ENCODE measurements at places on chromosomes 3 and 15.

GRCh38 chr3:184347321-184348056 lies 10.1 kb downstream of the FAM131A start:
- no peak for DNase-seq

- no peak for DNase-seq
Measured at GRCh38 chr15:90869601-90870353, 1.4 kb downstream of the FURIN start.

- DNase-seq: no peak
Measured at GRCh38 chr15:97791824-97792792, 168.4 kb upstream of the ARRDC4 start.

DNA sequence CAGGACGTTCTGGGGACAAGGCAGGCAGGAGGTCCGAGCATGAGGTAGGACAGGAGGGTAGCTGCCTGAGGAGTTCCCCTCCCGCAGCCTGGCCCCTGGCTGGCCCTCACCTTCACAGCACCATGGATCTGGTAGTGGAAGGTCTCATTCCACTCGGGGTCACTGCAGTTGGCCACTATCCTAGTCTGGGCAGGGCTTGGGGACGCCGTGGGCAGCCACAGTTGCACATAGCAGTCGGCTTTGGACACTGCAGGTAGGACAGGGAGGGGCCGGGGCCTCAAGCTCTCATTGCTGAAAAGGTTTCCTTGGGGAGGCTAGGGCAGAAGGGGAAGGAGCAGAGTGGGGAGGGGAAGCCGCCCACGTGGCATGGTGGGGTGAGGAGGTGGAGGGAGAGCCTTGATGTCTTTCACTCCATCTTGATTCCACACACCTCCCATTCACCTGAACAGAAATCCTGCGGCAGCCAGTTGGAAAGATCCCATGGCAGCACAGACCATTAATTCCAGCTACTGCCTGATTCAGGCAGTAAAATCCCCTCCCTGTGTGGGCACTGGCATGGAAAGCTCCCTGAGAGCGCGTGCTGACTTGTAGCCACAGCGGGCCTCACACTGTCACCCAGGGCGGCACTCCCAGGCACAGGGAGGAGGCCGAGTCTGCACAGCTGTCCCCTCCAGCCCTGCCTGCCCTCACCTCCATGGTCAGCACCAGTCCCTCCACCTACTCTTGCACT lies 2.1 kb downstream of the PLA2G4F start:
- no peak for DNase-seq

DNA sequence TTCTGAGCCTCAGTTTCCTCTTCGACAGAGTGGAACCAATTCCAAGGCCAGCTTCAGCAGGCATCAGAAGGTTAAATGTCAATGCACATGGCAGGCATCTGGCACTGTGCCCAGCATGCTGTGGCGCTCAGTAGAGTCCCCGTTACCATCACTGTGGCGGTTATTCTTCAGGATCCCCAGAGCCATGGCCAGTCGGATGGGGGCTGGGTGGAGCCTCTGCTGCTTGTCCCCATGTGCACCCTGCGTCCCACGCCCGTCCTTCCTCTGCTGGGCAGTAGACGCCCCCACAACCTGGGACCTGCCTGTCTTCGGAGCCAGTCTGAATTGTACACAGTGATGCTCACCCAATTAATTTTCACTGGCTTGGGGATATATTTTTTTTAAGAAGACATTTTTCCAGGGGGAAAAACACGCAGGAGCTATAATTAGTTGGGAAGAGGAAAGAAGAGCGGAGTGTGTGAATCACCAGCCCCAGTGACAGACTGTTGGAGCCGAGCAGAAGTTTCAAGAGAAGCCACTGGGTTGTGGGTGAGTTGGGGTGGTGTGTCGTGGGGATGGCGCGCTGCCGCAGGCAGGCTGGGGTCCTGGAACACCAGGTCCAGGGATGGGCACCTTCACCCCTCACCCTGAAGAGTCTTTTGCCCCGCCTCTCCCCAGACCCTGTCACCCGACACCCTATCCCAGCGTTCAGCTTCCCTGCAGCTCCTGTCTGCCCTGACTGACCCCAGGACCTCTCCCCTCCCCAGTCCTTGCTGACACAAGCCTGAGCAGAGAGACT lies 26.8 kb upstream of the RPL29 start:
- DNase-seq: no peak

- DNase-seq: no peak
Measured at GRCh38 chr15:53835309-53835708, 75.8 kb upstream of the WDR72 start.

DNA sequence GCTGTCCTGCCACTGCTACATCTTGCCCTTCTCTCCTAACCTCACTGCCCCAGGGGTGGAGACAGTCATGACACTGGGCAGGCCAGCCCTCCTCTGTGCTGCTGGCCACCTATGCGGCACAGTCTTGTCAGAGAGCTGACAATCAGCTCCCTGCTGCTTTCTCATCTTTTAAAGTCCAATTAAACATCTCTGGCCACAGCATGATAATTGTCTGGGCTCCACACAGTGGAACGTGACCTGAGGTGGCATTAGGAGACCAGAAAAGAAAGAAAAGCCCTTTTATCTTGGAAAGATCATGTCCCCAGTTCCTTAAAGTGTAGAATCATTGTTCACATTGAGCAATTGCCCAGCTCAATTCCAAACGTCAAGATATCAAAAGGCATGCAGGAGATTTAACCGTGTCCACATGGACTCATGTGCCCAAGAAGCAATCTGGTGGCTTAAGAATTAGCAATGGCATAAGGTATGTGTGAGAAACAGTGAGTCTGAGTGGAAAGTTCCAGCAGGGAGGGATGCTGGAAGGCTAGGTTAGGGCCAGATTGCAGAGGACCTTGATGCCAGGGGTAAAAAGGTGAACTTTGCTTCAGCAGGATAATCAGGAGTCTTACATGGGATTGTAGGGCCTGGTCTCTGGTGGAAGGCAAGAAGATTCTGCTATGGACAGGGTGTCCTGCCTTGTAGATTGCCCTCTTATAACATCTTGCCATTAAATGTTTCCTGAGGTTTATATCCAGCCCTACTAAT lies 15.3 kb upstream of the CACNA1D start:
- no peak for DNase-seq

- no peak for DNase-seq
Measured at GRCh38 chr15:48244921-48245320, 38.8 kb downstream of the SLC12A1 start.

GRCh38 chr3:64901522-64901885 lies 213.7 kb upstream of the ADAMTS9 start:
- no peak for DNase-seq

DNA sequence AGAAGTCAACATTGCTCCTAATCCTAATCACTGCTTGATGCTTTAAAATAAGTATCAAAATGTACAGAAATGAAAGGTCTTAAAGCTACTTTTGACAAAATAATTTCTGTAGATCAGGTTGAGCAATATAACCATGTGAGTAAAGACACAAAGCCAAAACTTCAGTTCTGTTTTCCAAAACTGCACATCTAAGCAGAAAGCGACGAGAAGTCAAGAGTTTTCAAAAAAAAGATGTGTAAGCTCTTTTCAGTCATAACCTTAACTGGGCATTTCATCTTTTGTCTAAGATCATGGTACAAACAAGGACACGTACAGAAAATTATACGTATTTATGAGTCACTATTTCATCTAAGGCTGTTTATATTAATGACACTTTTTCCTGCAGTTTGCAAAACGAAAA lies 608.8 kb downstream of the FOXP1 start:
- no peak for DNase-seq

- no peak for DNase-seq
Measured at GRCh38 chr15:73691396-73691795, 7.2 kb downstream of the CD276 start.

DNA sequence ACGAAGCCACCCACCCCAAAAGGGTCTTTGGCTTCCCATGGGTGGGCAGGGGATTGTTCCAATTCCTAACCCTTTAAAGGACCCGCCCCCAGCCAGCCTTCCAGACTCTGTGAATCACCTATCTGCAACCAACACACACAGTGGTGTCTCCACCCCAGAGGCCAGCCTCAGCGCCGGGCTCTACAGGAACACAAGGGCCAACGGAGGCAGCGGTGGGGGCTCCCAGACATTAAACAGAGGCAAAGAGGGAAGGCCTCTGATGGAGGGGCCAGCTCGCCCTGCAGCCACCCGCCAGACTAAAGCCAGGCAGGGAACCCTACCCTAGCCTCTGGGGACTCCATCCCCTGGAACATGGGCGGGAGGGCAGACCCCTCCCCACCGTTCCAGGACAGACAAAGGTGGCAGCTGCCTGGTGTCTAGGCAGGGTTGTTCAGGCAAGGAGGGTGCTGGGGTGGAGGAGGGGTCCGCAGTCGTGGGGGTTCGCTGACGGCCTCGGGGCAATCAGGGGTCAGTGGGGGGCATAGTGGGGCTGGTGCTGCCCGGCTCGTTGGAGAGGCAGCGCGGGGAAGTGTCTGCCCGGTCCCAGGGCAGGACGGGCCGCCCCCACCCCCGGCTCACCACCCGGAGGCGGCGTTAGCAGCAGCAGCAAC lies 448 bp downstream of the SHISA5 start:
- no peak for DNase-seq

GRCh38 chr15:77083381-77084160 lies 12.7 kb upstream of the TSPAN3 start:
- DNase-seq: no peak

DNA sequence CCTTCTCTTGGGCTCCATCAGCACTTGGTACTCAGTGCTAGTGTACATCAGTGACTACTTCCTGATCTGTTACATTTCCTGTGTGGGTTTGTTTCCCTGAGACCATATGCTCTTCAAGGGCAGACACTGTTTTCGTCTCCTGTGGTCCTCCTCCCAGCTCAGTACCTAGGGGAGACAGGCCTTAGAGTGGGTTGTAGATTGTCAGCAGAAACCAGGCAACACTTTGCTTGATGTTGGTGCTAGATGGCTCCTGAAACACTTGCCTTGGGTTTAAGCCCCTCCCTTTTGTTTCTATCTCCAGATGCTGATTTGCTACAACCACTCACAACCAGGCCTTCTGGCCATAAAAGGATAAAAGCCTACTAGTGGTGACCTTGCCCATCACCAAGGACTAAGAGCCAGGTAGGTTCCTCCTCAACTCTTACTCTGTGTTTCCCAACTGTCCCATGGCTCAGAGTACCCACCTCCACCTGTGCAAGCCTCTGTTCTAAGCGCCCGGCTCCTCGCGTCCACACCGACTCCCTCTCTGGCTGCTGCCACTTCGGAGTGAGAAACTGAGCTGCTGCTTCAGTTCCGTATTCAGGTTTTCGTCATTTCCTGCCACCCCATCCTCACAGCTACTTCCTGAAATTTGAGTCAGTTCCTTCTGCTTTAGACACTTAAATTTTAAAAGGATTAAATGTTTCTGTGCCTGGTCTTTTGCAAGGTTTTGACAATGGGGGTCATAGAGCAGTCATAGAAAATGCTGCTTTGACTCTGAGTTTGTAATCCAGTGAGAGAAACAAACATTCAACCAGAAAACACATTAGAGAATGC lies at the start of gene HCLS1:
Gene HCLS1, minus strand, starts transcription at position 548 of the 816 bp plus-strand sequence. CDS start 2,556 bp downstream, outside the sequence.
- no peak for DNase-seq

GRCh38 chr15:45162771-45163507 lies 24.8 kb downstream of the SHF start:
- peak; percentile 77 for DNase-seq

DNA sequence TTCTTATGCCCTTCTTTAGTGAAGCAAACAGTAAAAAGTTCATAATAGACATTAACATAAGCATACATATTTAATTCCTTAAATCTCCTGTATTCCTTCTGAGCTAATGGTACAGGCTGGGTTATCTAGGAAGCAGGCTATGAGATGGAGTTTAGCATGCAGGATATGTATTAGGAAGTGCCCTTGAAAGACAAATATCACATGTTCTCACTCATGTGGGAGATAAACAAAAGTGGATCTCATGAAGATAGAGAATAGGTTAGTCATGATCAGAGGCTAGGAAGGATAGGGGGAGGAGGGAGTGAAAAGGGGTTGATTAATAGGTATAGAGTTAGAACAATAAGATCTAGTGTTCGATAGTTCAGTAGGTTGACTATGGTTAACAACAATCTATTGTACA lies 105.4 kb downstream of the CLASP2 start:
- no peak for DNase-seq

DNA sequence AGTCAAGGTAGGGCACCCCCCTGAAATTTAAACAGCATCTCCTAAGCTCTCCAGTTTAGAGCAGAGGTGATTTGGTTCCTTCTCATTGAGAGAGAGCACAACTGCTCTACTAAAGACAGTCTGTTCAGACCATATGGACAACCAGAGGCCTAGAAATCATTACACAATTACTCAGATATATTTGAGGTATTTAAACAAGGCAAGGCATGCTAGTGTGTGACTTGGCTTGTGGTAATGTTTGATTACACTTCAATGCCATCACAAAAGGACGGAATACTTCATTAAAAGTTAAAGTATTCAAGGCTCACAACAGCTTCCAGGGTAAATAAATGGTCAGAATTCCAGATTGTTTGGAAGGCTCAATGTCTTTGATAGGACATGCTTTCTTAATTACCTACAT lies 110.2 kb downstream of the LRTM1 start:
- DNase-seq: no peak

DNA sequence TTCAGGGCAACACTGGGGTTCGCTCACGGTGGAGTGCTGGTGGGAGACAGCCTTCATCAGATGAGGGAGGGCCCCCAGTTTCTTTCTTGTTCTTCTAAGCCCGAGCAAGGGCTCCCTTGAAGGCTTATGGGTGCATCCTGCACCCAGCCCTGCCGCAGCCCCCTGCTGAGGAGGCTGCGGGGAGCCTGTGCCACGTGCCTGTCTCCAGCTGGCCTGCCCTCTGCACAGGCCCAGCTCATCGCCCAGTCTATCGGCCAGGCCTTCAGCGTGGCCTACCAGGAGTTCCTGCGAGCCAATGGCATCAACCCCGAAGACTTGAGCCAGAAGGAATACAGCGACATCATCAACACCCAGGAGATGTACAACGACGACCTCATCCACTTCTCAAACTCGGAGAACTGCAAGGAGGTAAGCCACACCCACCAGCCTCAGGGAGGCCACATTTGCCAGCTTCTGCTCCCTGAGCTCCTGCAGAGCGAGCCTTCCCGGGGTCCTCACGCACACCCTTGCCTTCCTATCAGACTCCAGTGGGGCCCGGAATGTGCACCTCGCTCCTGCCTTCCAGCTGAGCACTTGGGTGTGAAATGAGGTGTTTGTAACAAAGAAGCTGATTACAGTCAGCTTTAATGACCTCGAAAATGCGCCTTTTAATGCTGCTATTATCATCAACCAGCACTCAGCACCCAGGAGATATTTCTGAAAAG lies 164.3 kb downstream of the NSMCE3 start:
- DNase-seq: no peak

GRCh38 chr3:169044331-169045113 lies 619.0 kb downstream of the MECOM start:
- no peak for DNase-seq

- DNase-seq: peak; percentile 24
Measured at GRCh38 chr15:28125673-28126651, 26.8 kb upstream of the OCA2 start.

GRCh38 chr3:127479449-127479848 lies 111.1 kb downstream of the TPRA1 start:
- no peak for DNase-seq

DNA sequence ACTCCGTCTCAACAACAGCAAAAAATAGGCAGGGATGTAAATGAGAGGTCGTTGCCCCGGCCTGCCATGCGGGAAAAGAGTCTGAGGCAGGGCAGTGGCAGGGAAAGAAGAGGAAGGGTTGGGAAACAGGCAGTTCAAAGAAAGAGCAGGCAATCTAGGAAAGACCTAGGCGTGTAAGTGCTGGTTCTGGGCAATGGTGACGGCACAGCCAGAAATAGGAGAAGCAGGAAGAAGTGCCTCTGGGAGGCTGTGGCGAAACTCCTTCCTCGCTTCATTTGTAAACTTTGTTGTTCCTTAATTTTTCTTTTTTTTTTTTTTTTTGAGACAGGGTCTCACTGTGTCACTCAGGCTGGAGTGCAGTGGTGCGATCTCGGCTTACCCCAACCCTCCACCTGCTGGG lies 4.3 kb downstream of the SLC51A start:
- no peak for DNase-seq

GRCh38 chr3:12553921-12554391 lies 2.9 kb upstream of the MKRN2 start:
- no peak for DNase-seq
